ENCODE measurements at places on chromosomes 2 and 18. TPM values are rescaled to one million over a fixed set of nuclear protein-coding genes. Genes with fewer than 3 reads are reported as not detected.

CYP27C1 gene
- polyA plus RNA-seq = 0.14 TPM

GRCh38 chr2:59584958-59585357, 968.5 kb downstream of the BCL11A start:
- no peak for DNase-seq

GRCh38 chr2:13597176-13597575, 880.4 kb downstream of the TRIB2 start:
- no peak for DNase-seq

DNA sequence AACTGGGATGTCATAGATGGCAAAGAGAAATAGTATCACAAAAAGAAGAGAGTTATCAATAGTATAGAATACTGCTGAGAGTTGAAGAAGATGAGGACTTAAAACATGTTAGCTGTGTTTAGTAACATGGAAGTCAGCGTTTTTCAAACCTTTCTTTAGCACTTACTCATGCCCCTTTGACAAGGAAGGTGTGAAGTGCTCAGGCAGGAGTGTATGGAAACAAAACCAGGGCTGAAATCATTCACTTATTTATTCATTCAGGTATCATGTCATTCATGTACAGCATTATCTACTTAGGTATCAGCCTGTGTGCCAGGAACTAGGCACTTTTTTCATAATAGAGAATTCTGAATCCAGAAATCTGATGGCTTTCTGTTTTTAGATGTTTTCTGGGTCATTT, 27.2 kb downstream of the CD28 start:
- no peak for DNase-seq

DNA sequence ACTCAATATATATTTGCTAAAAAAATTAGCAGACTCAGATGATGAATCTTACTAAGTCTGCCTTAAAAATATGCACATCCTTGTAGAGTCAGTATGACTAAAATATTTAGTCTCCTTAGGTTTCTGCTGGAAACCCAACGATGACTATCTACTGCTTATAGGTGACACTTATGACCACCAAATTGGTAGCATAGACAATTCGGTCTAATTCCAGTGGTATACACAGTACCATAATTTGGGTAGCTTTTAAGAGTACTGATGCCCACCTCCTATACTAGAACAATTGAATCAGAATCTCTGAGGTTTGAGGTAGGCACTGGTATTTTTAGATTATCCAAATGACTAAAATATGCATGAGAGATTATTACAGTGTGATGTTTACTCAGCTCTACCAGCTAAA, 740.8 kb upstream of the ZEB2 start:
- no peak for DNase-seq

- DNase-seq = no peak
Observed at GRCh38 chr2:74148457-74149246, 940 bp upstream of the BOLA3 start.

GRCh38 chr2:131067465-131068125, 25.7 kb downstream of the FAM168B start:
- DNase-seq = no peak

DNA sequence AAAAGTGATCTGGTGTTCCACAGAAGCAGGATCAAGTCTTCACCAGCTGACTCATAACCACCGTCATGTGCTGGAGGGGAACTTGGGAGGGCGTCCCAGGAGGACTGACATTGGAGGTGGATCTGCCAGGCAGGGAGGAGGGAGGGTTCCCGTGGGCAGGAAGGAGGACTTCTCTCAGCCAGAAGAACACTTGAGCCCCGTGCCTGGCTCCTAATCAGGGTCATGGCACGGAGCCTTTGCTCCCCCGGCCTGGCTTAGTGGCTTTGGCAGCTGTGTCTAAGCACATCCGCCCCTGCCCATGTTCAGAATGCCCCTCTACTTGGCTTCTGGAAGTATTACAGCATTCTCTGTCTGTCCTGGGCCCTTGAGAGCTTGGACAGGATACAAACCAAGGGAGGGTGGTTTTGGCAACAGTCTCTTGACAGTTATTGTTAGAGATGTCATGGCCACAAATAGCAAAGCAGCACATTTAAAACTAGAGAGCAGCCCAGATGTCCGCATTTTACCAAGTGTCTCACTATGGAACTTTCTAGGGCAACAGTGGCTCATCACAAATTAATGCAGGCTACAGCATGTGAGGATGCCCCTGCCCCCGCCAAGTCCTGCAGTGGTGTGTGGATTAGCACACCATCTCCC, 11.5 kb downstream of the PPP1R7 start:
- DNase-seq = no peak

CPS1 gene
- 499 TPM for polyA plus RNA-seq

DNA sequence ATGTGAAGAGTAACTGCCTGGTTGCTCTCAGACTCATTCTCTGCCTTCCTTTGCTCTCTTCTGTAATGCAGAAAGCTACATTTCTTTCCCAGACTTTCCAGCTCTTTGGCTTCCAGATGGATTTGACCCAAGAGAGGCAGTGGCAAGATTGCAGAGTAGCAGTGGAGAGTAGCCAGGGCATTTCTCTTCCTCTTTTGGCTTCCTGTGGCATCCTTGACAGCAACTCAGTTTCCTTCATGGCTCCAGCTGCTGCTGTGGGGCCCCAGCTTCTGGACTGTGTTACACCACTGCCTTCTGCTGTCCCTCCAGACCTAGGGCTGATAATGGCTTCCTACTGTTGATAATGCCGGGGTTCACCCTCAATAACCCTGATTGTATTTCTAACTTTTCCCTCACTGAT, 469.4 kb upstream of the SPRED2 start:
- DNase-seq = no peak

DNA sequence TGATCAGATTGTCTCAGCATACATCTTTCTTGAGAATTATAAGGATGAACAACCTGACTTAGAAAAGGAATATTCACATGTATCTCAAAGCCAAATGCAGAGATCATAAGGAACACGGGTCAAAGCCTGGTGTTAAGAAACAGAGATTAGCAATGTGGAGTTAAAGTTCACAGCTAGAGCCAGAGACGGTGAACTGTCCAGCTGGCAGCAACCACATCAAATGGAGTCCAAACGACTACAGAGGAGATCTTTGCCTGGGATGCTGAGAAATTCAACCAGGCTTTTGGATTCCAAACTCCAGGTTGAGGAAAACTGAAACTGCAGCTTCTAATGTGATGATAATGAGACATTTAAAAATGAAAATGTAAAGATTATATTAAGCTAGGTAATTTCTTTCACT, 939.9 kb upstream of the NXPH2 start:
- no peak for DNase-seq

- DNase-seq = no peak
Observed at GRCh38 chr18:78527984-78528383, 451.6 kb upstream of the SALL3 start.

DNA sequence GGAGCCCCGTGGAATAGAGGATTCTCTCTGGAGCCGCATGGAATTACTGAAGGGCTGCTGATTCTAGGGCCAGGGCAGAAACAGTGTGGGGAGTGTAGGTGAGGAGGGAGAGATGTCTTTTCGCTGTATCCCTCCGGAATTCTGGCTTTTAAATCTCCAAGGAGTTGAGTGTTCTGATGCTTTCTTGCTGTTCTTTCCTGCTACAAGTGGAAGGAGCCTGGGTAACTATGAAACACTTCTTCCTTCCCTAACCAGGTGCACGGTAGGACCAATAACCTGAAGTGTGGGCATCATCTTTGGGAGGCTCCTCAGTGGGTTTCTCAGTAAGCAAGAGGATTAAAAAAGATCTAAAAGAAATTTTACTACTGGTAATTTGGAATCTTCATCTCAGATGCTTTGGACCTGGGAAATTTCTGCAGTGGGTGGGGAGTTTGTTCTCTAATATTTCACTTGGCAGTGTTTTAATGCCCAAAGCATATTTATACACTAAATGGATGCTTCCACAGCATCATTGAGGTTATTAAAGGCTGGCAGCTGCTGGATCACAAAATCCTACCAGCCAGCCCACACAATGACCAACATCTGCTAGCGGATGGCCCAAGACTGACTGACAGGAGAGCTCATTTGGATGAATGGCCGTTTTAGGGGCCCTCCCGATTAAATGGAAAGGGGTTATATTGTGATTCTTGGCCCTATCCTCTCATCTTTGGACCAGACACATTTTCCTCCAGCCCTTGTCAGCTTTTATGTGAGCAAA, 2.1 kb downstream of the EML6 start:
- no peak for DNase-seq

DNA sequence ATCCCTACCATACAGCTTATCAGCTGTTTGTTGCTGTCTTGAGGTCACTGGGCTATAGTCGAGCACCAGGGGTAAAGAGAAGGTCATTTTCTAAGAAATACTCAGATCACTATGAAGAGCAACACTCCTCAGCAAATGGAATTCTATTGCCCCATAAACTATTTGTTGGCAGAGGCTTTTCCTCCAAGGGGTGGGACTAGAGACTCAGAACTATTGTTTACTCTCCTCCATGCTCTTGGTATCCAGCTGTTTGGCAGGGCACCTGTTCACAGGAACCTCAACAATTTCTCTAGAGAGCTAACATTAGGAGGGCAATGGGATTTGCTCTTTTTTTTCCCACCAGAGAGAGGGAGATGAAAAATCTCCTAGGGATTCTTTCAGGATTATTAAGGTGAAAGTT, 249.1 kb upstream of the SPRED2 start:
- DNase-seq = no peak

DNA sequence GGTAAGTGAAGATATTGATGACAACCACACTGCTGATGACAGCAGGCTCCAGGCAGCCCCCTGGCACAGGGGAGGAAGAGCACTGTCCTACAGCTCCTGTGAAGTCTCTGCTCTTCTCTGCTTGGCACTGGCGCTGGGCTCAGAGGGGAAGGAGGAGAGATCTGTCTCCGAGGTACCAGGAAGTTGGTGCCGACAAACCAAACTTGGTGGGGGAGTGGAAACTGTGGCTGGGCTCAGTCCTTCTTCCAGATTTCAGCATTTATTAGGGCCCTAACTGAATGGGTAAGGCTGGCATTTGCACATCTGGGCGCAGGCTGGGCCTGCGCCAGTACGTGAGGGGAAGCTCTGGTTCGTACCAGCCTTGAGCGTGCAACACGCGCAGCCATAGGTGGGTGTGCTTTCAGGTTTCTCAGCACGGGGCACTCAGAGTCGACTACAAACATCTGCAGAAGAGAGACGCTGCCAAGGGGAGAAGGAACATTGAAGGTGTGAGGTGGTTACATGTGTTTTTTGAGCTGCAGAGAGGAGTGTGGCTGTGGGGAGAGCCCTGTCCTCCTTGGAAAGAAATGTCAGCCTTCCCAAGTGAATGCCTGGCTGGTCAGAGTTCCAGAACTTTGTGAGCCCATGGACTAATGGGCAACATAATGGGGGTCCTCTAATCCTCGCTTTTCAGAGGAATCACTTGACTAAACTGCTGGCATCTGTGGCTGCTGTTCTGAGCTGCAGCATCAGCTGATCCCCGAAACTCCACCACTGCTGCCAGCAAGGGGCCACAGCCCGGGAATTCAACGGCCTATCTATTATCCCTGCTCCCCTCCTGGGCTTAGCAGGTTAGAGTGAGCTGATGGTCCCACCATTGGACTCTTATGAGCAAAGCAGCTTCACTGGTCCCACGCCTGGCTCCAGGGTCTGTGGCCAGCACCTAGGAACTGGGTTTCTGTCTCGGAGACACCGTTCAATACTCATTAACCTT, 55.2 kb upstream of the SEMA4C start:
- no peak for DNase-seq

- no peak for DNase-seq
Observed at GRCh38 chr2:48984922-48985321, 169.4 kb downstream of the FSHR start.

DNA sequence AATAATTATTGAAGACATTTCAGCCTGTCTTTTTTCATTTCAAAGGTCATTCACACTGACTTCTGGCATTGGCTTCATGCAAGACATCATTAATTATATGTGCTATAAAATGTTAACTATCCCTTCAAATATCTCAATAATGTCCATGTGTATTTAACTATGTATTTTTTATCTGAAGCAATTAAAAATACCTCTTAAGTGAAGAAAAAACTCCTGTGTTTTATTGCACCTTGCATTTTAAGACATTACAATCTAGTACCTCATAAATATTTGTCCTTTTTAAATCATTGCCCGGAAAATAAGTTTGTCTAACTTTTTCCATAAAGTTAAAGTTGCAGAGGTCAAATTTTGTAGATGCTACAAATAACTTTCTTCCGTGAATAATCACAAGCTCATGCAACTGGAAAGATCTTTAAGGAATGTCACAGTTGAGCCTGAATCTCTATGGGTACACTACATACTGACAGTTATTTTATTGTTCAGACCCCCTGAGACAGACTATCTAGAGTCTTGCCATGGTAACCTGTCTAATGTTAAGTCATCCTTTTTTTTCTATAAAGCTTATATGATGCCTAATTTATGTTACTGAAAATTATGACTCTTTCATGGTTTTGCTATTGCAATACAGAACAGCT, 38.4 kb upstream of the COBLL1 start:
- DNase-seq = no peak

STARD6 gene
- not detected for polyA plus RNA-seq

GRCh38 chr18:23204589-23205235, 69.4 kb downstream of the CABLES1 start:
- DNase-seq = no peak

- no peak for DNase-seq
Observed at GRCh38 chr2:27025861-27026851, 6.6 kb upstream of the TMEM214 start.

MAP3K20 gene
- polyA plus RNA-seq = 9.1 TPM

ZNF804A gene
- 0.07 TPM for polyA plus RNA-seq

REG1B gene
- not detected for polyA plus RNA-seq

CRYGD gene
- polyA plus RNA-seq = not detected

GRCh38 chr2:67108231-67108630, 288.9 kb upstream of the ETAA1 start:
- DNase-seq = no peak

GRCh38 chr2:27988718-27989117, 98.2 kb downstream of the BABAM2 start:
- no peak for DNase-seq

DNA sequence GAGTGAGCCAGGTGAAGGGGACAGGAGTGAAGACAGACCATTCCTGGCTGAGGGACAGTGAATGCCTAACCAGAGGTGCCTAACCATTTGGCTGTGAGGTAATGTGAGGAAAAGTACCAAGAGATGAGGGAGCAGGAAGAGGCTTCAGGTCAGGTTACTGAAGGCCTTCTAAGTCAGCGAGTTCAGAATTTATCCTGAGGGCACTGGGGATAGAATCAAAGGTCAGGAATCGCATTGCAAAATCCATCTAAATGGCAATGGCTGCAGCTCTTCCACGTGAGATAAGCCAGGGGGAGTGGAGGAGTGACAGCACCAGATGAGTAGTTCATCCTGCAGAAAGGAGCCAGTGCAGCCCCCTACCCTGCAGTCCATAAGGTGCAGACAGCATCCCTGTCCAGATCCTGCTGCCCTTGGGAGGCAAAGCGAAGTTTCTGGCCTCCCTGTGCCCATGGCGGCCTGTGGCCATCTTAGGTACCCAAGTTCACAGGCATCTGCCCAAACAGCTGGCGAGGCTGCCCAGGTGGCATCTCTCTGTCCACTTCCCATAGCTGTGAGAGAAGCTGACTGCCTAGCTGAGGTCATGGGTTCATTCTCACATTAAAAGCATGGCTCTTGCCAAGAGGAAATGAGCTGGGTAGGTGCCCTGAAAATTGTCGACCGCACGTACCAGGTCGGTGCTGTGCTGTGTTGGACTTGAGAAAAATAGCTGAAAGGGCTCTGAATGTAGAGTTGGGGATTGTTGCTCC, 49.5 kb downstream of the CYP27C1 start:
- no peak for DNase-seq

Data from liver (tissue), 10 donors.